ENCODE measurements at places on chromosomes 7 and 10. TPM values are rescaled to one million over a fixed set of nuclear protein-coding genes. Genes with fewer than 3 reads are reported as not detected.

Gene TMEM139
- total RNA-seq: 0.51 TPM

Gene LGI1
- not detected for total RNA-seq

Gene GATA3
- total RNA-seq: 33.4 TPM

Gene TFR2
- total RNA-seq: 12.1 TPM

Gene ASAH2B
- total RNA-seq: 2.1 TPM

Gene PLXNA4
- total RNA-seq: 3.3 TPM

Gene H2AZ2
- total RNA-seq: 143 TPM

Gene UPK3B
- total RNA-seq: 7.3 TPM

Gene PKD1L1
- 1.5 TPM for total RNA-seq

Gene GPR37
- not detected for total RNA-seq

Gene NUTM2E
- total RNA-seq: 0.19 TPM

Gene CFAP46
- not detected for total RNA-seq

Gene FBXL15
- 14.1 TPM for total RNA-seq

Gene DPP6
- not detected for total RNA-seq

Gene TFPI2
- total RNA-seq: not detected

All from naive thymus-derived CD4-positive, alpha-beta T cell (primary cell).